Memory B cell (primary cell): ENCODE measurements at places on chromosomes 12 and 14.

DNA sequence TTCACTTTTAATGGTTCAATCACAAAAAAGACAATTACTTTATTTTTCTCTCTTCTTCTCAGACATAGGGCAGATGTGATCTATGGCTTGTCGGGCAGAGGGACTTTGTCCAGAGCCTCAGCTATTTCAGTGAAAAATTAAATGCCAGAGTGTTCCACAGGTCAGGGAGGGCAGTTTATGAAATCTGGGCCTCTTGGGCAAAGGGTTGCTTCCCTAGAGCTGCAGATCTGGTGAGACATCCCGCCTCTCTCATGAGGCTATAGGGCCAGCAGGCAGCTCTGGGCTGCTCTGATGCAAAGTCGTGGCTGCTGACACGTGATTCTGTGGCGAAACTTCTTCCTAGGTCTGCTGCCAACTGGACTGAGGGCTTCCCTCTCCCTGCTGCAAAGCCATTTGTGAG lies 6.0 kb downstream of the CLMN start:
- DNase-seq, result no peak

DNA sequence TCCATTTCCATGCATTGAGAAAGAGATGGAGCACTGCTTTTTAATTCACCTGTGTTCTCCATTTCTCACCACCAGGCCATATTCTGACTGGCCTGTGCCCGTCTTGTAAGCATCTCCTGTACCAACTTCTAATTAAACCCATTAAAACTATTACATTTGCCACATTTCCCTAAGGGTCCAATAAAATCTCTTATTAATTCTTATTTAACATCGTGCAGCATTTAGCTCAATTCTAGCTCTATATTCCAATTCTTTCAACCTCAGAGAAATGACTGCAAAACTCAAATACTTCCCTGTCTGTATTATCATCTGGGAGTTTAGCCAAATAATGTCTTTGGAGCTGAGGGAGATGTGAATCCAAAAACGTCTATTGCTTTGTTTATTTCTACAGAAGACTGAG lies 495.4 kb upstream of the TMEM132C start:
- DNase-seq, result no peak

DNA sequence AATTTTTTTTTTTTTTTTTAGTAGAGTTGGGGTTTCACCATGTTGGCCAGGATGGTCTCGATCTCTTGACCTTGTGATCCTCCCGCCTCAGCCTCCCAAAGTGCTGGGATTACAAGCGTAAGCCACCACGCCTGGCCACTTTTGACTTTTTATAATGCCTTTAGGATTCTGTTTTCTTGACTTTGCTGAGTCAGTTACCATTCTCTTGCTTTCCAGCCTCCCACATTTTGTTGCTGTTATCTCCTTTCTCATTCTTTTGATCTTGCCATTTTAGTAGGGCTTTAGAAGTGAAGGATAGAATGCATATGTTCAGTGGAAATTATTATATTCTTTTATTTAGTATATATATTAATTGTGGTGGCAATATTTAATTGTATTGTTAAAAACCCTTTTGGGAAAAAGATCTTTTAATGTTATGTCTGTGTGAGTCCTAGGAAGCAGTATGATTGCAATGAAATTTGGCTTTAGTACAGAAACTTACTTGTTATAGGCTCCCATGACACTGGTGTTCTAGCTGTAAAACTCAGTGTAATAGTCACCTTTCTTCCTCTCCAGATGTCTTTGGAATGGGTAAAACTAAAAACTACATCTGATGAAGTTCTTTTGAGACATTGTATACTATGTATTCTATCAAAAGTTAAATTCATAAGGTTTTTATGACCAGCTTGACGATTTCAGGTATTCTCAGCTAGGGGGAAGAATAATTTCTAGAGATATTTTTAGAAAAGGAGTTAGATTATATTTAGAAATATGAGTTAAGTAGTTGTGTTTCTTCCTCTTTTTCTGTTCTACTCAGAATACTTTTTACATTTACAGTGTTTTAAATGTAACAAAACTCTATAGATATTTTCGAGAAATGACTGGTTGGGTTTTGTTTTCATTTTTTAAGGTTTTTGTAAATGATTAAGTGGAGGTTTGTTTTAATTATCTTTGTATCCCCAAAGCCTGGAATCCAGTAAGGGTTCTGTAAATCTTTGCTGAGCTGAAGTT lies 74.7 kb downstream of the APAF1 start:
- DNase-seq, result no peak

DNA sequence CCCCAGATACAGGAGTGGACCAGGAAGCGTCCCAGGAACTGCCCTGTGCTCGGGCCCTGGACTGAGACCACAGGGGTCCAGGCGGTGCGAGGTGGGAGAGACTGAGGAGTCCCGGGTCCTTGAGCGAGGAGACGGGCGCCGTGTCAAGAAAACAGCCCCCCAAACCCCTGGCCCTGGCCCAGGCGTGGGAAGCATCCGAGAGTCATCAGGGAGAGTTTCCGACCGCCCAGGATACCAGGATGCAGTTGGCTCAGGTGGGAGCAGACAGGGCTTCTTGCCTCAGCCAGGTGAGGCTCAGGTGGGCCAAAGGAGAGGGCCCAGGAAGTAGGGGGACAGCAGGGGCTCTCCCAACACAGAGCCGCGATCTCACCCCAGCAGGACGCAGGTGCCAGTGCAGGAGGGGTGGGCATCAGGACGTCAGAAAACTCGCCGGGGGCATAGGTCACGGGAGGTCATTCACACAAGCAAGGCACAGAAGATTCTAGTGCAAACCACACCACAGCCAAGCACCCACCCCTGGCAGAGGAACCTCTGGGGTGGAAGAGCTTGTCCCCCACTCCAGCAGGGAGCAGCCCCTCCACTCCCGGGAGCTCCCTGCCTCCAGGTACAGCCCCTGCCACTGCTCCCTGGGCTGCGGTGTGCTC lies 102.5 kb upstream of the EIF5 start:
- no peak for DNase-seq

DNA sequence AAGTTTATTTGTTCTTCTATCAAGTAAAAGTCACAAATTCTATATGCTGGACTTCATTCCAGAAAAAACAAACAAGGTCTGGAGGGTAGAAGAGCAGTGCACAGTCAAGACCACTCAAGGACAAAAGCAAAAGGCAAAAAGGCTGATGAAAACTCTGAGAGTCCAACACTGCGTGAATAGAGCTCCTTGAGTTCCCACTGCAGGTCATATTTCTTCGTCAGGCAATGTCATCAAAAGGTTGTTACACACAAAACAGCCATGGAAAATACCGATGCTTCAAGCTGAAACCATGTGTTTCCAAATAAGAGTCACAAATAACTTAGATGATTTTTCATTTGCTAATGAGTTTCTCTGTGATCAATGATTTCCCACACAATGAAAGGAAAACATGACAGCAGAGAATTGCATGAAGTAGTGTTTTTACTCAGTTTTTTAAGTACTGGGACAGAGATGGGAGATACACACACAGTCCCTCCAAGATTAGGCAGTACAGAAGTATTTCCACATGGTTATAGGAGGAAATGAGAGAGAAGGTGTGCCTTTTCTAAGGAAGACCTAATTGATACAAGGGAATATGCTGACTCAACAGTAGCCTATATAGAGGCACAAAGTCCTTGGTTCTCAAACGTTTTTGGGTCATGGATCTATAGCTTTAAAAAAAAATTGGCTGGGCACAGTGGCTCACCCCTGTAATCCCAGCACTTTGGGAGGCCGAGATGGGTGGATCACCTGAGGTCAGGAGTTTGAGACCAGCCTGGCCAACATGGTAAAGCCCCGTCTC lies 177.7 kb downstream of the MED13L start:
- no peak for DNase-seq

- DNase-seq, result no peak
Measured at GRCh38 chr12:69884386-69884785, 59.4 kb downstream of the MYRFL start.

DNA sequence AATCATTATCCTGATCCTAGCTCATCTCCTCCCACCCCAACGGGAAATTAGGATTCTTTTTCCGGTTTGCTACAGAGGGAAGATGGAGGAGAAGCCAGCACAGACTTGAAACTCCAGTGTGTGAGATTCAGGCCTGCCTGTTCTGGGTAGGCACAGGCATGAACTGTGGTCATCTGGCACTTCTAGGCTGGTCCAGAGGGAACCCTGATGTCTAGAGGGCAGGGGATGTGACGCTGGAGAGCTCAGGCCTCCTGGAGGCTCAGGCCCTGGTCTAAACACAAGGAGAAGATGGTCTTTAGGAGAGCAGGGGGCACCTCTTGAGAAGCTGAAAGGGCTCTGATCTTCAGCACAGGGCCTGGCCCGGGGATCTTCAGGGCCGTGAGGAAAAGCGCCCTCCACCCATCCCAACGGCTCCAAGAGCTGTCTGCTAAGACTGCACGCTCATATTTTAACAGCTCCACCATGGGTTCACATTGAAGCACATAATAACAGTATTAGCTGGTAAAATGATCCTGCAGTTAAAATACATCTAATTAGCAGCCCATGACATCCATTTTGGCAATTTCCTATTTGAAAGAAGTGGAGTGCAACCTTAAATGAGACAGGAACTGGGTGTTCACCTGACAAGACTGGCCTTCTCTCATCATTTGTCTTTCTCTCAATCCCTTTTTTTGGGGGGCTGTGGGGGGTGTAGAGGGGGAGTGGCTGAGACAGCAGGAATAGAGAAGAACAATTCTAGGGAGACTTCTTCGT lies 35.4 kb downstream of the BCL11B start:
- no peak for DNase-seq

- no peak for DNase-seq
Measured at GRCh38 chr12:128938886-128939285, 85.6 kb downstream of the GLT1D1 start.

GRCh38 chr14:75609606-75610475 lies 31.4 kb downstream of the FLVCR2 start:
- no peak for DNase-seq
